Subcutaneous preadipocyte (primary cell): ENCODE measurements at places on chromosomes 1 and 21. TPM values are rescaled to one million over a fixed set of nuclear protein-coding genes. Genes with fewer than 3 reads are reported as not detected.

The OSCP1 gene
- total RNA-seq = 7.4 and 8.1 TPM in 2 replicates

The NBPF26 gene
- 31.6 and 37.1 TPM in 2 replicates for total RNA-seq

The TATDN3 gene
- 12.9 and 19.1 TPM in 2 replicates for total RNA-seq

The GPR161 gene
- total RNA-seq = 4.0 and 7.8 TPM in 2 replicates

The TRIM67 gene
- total RNA-seq = under 0.01 TPM in 1 of 2 replicates, not detected in the other

The DENND2C gene
- total RNA-seq = 2.5 and 3.7 TPM in 2 replicates

The RNU1-3 gene
- under 0.01 TPM in 2 replicates for total RNA-seq

The IFI16 gene
- total RNA-seq = 115 and 149 TPM in 2 replicates

The C1orf122 gene
- 7.2 and 8.1 TPM in 2 replicates for total RNA-seq

The PLA2G2D gene
- total RNA-seq = not detected in 2 replicates

The HCN3 gene
- total RNA-seq = 0.37 and 0.78 TPM in 2 replicates

The KIAA0319L gene
- total RNA-seq = 38.2 and 49.3 TPM in 2 replicates
